ENCODE measurements at places on chromosomes 7 and 10.
A peak's percentile ranks its signal among the peaks of the same experiment; 100 is the strongest.

- DNase-seq, result peak; percentile 52
Observed at GRCh38 chr7:123190109-123190831, 9.5 kb downstream of the SLC13A1 start.

DNA sequence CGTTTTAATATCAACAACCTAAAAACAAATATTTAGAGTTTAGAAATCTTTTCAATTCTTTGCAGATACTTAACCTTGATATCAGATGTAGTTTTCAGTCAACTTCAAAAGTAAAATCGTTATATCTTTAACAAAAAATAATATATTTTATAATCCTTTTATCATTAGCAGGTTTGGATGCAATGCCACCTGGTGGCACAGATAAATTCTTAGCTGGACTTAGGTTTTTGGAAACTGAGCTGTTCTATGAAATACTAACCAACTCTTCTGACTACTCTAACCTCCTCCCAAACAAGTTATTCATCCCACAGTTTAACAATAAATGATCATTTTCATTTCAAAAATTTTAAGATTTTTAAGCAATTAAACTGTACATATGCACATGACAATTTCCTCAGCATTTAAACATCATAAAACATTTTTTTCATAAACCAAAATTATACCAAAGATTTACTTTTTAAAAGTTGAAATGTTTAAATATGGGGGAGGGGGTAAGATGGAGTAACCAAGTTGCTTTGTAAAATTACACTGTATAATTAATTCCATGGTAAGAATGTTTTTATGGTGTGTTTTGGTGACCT lies 56.9 kb downstream of the HIBADH start:
- DNase-seq, result no peak

DNA sequence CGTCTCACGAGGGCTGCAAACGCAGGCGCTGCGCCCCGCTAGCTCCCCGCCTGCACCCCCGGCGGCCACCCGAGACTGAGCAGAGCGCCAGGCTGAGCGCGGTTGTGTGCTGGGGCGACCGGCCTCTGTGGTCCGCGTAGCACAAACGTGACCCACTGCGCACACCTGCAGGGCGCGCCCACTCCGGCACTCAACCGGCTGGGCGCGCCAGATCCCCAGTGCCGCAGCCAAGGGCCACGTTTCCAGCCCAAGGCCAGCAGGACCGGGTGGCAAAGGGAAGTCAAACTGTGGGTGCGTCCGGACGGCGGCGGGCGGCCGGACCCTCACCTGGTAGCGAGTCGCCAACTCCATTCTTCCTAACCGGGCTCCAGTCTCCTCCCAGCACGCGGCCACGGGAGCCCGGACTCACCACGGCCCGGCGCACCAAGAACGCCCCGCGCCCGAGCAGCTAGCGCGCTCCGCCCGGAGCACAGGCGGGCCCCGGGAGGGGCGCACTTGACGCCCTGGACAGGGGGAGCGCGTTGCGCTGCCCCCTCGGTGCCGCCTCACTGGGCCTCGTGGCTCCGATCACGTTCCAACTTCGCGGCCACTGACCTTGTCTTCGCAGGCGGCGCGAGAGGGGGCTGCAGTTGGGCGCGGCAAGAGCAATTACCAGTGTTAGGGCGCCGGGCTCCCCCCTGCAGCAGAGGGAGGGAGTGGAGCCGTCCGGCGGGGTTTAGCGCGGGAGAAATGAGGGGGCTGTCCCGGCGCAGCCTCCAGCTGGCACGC lies at the start of gene CDCA7L:
Gene CDCA7L, minus strand, starts transcription at position 446 of the 768 bp plus-strand sequence. Its CDS starts 95 bp downstream, at position 351.
- peak; percentile 86 for DNase-seq

GRCh38 chr7:101951757-101952156 lies 134.3 kb downstream of the CUX1 start:
- no peak for DNase-seq

DNA sequence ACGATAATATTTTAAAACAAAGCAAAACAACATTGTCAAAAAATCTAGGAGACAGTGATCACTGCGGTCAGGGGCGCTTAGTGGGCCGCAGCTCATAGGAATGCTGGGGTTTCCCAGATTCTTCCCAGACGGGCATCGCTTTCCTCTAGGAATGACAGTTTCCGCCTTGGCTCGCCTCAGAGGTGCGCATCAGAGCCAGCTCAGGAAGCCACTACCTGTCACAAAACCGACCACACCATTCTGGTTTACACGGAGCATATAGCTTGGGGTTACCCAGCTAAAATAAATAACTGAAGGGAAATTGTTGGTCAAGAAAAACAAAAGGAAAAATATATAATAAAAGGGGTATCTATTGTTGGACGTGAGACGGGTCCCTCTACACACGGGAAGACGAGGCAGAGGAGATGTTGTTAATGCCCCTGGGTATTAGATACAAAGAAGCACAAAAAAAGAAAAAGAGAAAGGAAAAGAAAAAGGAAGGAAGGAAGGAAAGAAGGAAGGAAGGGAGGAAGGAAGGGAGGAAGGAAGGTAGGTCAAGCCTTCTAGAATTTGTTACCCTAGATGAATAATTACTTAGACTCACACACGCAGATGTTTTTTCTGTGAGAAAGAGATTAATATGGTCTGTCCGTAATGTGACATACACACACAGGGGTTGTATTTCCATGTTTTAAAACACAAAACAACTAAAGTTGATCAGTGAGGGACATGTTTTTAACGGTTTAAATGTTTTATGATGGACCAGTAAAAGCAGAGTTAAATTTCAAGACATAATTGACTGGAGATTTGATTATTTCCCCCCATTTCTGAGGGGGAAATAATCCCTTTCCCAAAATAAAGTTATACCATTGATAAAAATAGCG lies 292.4 kb upstream of the NFE2L3 start:
- DNase-seq, result no peak

- no peak for DNase-seq
Observed at GRCh38 chr10:119245272-119245671, 37.9 kb downstream of the GRK5 start.

- DNase-seq, result no peak
Observed at GRCh38 chr7:52838981-52839411, 196.4 kb upstream of the POM121L12 start.

DNA sequence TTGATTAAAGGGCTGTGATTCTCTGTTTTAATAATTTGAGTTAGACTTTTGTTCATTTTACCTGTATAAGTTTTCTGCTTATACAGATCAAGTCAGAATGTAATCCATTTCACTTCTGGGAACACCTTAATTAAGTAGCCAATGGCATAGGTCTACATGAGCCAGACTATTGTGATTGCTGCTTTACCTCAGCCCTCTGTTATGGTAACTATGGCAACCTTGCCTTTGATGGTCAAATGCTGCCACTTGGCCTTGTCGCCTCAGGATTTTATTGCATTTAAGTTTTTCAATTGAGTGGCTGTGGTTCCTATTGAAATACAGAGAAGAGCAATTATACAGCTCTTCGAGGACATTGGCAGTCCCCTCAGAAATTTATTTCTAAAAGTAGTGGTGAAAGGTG lies 64.3 kb upstream of the TMEM106B start:
- DNase-seq, result no peak

GRCh38 chr7:139119486-139119849 lies 9.9 kb upstream of the ZC3HAV1 start:
- DNase-seq, result no peak

- DNase-seq, result no peak
Observed at GRCh38 chr10:123689880-123690279, 23.7 kb downstream of the GPR26 start.

DNA sequence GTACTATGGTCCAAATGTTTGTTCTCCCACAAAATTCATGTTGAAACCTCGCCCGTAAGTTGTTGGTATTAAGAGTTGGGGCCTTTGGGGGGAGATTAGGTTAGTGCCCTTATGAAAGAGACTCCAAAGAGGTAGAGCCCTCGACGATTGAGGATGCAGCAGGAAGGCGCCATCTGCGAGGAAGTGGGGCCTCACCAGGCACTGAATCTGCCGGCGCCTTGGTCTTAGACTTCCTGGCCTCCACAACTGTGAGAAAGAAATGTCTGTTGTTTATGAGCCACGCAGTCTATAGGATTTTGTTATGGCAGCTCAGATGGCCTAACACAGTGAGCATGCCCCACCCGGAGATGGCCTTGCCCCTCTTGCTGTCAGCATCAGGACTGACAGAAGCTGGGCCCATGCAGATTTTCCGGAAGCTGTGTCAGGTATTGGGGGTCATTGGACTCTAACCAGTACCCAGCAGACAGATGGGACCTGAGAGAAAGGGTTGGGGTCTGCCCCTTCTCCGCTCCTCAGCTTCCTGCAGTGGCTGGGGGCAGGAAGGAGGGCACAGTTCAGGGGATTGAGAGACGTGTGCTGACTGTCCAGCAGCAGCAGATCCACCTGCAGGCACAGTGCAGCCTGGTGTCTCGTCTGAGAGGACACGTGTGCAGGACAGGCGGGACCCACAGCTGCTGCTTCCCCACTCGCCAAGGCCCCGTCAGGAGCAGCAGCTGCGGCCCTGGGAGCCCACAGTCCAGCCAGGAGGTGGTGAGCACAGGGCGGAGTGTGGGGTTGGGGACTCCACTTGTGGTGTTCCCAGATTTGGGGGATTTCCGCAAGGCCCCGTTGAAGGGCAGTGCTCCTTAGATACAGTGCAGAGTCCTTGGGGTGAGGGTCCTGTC lies 47.8 kb downstream of the MGMT start:
- no peak for DNase-seq

- DNase-seq, result peak; percentile 15
Observed at GRCh38 chr10:89134963-89135362, 72.2 kb downstream of the CH25H start.

DNA sequence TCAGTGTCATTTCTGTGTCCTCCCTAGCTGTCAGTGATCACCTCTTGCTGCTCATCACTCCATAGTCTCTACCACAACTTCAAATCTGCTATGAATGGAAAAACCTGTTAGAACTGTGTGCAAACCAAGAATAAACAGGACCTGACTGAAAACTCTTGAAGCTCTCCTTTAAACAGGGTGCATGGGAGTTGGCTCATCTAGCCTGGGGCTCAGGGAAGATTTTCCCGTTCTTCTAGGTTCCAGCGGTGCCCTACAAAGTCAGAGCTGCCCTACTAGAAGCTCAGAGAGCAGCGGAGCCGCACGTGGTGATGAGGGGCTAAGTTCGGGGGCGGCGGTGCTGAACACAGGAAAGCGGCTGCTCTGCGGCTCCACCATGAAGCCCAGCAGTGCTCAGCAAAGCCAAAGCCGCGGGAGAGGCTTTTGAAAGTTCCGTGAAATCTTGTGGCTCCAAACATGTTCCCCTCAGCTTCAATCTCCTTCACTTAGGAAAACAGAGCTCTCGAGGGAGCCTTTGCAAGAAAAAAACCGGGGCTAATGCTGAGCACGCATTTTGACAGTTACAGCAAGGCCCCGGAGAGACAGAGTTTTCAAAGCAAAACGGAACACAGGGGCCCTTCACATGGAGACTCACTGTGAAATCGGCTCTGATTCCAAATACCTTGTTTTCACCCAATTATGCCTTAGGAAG lies 30.5 kb downstream of the RGS10 start:
- DNase-seq, result no peak

- no peak for DNase-seq
Observed at GRCh38 chr10:110058212-110058611, 50.4 kb downstream of the ADD3 start.

GRCh38 chr7:5780801-5781496 lies 514 bp downstream of the RNF216 start:
- DNase-seq, result peak; percentile 58

DNA sequence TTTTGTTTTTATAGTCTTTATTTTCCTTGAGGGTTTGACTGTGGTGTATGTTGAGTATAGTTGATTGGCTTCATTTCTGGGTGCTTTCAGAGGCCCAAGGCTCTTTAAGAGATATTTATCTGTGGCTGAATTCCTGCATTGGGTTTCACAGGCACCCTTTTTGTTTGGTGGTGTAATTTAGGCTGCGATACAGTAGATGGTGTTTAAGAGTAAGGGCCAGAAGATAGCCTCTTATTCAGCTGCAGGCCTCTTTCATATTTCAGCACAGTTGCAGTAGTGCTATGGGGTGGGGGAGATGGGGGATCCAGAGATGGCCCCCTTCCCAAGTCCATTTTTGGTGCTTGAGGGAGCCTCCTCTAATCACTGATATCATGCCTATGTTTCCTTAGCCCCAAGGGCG lies 69.7 kb downstream of the MGAM2 start:
- no peak for DNase-seq

DNA sequence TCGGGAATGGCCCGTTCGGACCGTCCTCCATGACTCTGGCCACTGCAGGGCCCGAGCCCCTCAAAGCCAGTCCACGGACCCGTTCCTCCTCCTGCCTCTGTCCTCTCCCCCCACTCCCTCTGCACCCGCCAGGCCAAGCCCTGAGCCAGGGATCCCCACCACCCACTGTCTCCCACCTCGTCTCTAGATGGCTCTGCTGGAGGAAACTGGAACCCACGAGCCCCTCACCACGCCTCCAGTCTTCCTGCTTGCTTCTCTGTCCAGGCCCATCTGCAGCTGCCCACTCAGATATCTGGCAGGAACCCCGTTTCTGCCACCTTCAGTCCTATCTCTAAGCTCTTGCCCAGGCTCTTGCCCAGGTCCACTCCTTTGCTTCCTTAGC lies 24.3 kb downstream of the GRID2IP start:
- DNase-seq, result no peak

- DNase-seq, result no peak
Observed at GRCh38 chr10:89129911-89130310, 77.2 kb downstream of the CH25H start.

DNA sequence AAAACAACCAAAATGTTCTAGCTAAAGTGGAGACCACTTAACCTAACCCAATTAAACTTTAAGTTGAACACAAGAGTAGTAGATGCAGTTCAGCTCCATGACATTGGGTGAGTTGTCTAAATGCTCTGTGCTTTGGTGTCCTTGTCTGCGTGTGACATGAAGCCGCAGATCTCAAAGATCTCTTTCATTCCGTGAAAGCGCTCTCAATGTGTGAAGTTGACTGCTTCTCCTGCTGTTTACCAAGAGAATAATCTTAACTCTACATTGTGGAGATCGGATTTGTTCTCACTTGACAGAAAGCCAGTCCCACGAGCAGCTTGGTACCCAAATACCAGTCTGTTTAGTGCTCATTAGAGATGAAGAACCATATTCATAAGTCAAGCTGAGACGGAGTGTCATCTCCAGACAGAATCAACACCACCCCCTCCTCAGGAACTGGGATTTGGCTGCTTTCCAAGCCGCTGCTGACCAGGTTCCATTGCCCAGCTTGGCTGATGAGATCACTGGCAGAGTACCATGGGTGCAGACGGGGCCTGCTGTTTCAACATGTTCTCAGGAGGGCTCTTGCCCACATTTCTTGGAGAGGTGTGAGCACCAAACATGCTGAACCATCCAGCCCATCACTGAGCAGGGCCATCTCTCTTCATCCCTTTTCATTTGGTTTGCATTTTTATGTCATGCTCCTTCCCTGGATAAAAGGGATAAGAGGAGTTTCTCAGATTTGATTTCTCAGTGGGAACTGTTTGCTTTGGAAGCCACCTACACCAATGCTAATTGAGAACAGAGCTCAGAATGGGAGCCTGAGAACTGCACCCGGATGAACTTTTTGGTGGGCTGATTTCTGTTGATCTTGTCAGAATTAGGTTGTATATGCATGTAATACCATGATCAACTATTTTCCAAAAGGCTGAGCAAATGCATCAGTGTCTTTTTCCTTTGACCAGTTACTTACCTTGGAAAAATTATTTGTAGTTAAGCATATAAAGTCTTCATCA lies 95.8 kb upstream of the AGBL3 start:
- no peak for DNase-seq
